ENCODE measurements at places on chromosomes 1 and 21.
A peak's percentile ranks its signal among the peaks of the same experiment; 100 is the strongest.

GRCh38 chr21:15788847-15789523, 59.2 kb downstream of the USP25 start:
- DNase-seq = no peak

DNA sequence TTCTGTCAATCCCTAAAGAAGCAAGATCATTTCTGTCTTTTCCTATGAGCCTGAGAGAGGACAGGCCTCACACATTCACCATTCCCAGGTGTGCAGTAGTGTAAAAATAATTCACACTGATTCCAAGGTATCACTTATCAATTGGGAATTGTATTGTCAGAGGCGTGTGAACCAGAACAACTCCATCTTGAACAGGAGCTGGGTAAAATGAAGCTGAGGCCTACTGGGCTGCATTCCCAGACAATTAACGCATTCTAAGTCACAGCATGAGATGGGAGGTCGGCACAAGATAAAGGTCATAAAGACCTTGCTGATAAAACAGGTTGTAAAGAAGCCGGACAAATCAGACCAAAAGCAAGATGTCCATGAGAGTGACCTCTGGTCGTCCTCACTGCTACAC, 239.2 kb downstream of the SMYD3 start:
- no peak for DNase-seq

DNA sequence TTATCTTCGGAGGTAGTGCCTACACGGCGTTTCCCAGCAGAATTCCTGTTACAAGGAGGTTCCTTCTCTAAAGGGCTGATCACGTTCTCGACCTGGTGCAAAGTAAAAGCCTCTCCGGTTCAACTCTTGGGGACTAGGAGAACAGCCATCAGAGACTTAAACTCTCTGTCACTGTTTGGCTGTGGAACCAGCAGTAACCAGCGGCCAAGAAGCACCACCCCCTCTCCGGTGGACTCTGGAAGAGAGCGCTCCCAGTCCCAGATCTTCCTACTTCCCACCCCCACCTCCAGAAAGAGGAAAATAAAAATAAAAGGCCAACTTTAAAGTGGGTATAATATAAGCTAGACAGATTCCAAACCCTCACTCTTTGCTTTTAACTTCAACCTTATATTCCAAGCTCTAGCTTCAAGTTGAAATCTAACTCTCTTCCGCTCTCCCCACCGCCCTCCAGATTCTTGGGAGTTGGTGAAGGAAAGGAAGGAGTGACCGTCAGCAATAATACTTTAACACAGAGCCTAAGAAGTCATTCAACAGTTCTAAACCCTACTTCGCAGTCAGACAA, 2.9 kb downstream of the BRINP3 start:
- no peak for DNase-seq

- DNase-seq = no peak
These were observed 153.7 kb downstream of the PDE4B start for GRCh38 chr1:65946376-65946775.

DNA sequence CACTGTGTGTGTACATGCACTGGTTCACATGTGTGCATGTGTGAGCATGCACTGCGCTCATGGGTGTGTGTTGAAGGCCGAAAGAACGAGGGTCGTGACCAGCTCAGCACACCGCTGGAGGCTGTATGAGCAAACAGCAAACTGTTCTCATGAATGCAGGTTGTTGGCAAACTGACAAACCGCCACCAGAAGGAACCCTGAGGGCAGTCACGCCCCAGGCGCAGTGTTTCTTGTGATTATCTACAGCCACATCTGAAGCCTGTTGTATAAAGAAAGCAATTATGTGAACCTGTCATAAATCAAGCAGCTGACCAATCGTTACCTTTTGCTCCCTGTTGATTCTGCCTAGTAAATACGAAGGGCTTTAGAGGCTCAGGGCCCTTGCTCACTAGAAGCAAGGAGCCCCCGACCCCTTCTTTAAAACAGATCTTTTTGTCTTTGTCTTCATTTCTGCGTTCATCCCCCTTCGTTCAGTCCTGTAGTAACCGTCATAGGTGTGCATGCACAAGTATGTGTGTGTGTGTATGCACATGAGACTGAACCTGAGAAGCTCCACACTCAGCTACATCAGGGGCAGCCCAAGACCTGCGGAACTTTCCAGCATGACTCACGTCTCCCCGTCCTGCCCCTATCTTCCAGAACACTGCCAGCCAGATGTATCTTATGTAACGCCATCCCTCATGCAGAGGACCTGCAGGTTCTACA, 16.8 kb upstream of the RIPK4 start:
- DNase-seq = peak; percentile 94
